ELF-1 (cell line): ENCODE measurements at places on chromosomes 5 and 9.

GRCh38 chr5:113061846-113062780, 85.5 kb downstream of the DCP2 start:
- no peak for DNase-seq

DNA sequence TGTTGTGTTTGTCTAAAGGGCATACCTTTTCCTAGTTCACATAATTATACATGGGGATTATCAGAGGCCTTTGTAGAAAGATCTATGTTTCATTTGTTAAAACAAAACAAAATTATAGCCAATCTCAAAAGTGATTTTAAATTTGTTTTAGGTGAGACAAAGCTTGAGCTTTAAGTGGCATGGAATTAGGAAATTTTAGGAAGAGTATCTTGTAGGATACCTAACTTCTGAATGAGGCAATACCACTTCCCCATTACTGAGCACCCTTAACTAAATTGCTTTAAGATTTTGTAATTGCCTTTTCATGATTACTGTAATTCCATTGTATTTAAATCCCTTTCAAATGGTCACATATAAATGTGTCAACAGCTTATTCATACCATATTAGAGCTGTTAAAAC, 775.6 kb downstream of the NR2F1-AS1 start:
- DNase-seq: no peak

DNA sequence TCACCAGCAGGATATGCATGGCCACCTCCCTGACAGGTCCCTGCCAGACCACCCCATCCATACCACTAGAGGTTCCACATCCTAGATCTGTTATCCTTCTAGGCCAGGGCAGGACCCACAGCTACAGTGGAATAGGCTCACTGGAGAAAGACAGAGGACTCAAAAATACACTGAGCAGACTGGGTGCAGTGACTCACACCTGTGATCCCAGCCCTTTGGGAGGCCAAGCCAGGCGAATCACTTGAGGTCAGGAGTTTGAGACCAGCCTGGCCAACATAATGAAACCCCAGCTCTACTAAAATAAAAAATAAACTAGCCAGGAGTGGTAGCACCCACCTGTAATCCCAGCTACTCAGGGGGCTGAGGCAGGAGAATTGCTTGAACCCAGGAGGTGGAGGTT, 56.5 kb upstream of the TESK1 start:
- no peak for DNase-seq

- DNase-seq: no peak
Observed at GRCh38 chr5:159547466-159548195, 217.3 kb upstream of the IL12B start.

GRCh38 chr9:89432986-89433530, 64.9 kb downstream of the SEMA4D start:
- DNase-seq: no peak

GRCh38 chr9:91039125-91039834, 237.7 kb downstream of the SYK start:
- no peak for DNase-seq

DNA sequence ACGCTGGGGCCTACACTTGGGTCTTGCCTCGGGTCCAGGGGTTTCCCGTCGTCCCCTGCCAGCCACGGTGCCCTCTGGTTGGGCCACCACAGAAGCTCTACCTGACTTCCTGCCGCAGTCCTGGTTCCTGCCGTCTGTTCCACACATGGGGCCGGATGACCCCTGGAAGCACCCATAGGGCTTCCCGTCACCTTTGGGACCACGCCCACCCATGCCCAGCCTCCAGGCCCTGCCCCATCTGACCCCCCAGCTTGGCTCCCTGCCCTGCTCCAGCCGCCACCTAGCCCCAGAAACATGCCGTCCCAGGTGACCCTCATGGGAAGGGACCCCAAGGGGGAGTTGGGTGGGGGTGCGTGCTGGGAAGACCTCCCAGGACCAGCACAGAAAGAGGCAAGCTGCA, 13.7 kb downstream of the MRPL36 start:
- DNase-seq: no peak

- DNase-seq: no peak
Observed at GRCh38 chr9:71743217-71743705, 25.1 kb downstream of the CEMIP2 start.

DNA sequence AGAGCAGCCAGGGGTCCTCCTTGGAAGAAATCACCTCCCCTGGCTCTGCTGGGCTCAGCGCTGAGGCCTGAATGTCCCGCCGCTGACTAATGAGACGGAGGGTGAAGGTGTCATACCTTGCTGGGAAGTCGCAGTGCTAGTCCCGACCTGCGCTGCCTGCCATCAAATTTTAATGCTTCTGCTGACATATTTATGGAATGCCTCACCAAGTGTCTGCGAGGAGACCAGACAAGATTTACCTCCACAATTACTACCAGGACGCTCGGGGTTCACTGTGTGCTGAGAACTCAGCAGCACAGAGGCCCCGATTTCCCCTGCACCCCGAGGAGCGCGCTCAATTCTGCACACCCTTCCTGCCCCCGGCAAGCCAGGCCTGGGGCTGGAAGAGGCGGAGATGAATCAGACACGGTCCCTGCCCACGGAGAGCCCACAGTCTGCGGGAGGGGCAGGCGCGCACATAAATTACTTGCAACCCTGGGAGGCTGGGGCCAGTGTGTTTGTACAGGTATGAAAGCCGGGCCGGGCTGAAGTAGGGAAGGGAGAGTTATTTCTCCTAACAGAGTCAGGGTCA, 175.2 kb downstream of the PAX5 start:
- peak; percentile 37 for DNase-seq

GRCh38 chr5:172837640-172838039, 3.6 kb downstream of the ERGIC1 start:
- no peak for DNase-seq

- DNase-seq: no peak
Observed at GRCh38 chr9:117703537-117703936, 666 bp upstream of the TLR4 start.

DNA sequence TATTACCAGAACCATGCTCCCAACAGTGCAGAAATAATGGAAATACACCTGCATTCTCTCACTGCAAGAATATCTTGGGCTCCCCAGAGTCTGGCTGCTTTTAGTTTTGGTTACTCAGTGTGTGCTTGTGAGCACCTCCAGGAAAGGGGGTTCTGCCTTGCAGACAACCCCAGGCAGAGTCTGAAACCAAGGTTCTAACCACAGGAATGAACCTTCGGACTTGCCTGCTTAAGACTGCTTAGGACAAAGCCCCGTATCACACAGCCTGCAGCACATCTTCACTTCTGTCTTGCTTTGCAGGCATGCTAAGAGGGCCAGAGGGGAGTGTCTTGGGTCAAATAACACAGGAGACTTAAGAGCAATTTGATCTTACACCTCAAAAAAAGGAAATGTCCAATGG, 94.8 kb upstream of the SPATA31C2 start:
- DNase-seq: no peak

- peak; percentile 43 for DNase-seq
Observed at GRCh38 chr5:142982821-142983200, 212.6 kb downstream of the ARHGAP26 start.

GRCh38 chr9:35258660-35259474, 97.1 kb downstream of the UNC13B start:
- peak; percentile 54 for DNase-seq

DNA sequence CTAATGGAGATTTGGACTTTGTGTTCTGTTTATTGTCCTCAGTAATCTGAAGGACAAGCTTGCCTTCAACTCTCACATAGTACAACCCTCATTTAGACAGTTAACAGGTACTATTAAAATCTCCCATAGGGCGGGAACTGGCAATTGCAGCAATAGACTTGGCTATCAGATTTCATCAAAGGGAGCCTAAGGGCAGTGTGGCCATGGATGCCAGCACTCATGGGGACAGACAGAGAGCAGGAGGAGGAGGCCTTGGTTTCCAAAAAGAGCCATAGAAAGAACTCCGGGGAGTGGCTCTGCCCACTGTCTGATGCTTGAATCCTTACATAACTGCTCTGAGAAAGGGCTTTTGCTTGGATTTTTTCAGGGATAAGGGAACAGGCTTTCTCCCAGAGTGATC, 6.8 kb downstream of the SLC36A1 start:
- peak; percentile 69 for DNase-seq

DNA sequence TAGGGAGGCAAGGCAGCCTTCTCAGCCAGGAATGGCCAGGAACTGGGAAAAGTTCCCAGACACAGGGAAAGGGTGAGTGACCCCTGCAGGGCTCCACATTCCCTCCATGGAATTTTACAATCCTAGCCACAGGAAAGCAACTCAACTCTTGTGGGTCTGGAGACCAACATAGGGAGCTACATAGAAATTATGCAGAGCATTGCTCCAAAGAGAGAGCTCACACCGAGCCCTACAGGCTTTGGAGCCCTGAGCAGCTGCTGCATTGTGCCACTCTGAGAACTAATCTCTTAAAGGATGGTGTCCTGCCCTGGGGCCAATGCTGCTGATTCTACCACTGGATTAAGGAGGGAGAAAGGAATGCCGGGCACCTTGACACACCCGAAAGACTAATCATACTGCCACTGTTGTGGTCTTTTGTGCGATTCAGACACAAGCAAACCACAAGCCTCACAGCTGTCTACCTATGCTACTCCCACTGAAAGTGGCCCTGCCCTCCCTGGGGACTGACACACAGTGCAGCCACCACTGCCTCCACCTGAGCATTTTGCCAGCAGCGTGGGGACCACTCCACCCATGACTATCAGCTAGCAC, 1089.8 kb upstream of the NUDT12 start:
- DNase-seq: peak; percentile 77

GRCh38 chr9:79667817-79668436, 96.2 kb downstream of the TLE4 start:
- DNase-seq: no peak

GRCh38 chr5:55096861-55097260, 5.6 kb upstream of the GZMA start:
- no peak for DNase-seq

- DNase-seq: no peak
Observed at GRCh38 chr9:108703429-108703828, 152.4 kb downstream of the ACTL7B start.

DNA sequence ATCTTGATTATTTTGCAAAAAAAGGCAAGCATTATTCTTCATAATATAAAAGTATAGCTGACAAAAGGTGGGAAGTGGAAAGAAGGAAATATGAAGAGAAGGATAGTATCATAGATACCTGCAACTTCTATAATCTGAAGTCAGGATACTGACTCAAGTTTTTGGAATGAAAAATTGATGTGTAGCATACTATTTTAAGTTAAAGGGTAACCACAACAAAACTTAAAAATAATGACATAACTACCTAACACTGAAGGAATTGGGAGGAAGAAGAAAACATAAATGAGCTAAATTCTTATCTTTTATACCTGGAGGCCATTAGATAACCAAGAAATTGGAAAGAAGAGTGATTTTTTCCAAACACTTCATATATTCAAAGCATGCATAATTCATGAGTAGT, 51.8 kb upstream of the TLE1 start:
- DNase-seq: no peak

- peak; percentile 79 for DNase-seq
Observed at GRCh38 chr5:122415030-122415800, 103.2 kb downstream of the SNCAIP start.

- no peak for DNase-seq
Observed at GRCh38 chr9:130942679-130943078, 3.6 kb upstream of the FIBCD1 start.

- DNase-seq: no peak
Observed at GRCh38 chr5:138953387-138954256, 78.5 kb upstream of the LRRTM2 start.

DNA sequence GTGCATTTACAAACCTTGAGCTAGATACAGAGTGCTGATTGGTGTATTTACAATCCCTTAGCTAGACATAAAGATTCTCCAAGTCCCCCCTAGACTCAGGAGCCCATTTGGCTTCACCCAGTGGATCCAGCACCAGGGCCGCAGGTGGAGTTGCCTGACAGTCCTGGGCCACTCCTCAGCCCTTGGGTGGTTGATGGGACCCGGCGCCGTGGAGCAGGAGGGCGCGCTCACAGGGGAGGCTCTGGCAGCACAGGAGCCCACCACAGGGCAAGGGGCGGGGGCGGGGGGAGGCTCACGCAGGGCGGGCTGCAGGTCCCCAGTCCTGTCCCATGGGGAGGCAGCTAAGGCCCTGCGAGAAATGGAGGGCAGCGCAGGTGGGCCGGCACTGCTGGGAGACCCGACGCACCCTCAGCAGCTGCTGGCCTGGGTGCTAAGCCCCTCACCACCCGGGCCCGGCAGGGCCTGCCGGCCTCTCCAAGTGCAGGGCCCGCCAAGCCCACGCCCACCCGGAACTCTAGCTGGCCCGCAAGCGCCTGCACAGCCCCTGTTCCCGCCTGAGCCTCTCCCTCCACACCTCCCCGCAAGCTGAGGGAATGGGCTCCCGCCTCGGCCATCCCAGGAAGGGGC, 613.5 kb downstream of the TLE4 start:
- DNase-seq: no peak

- no peak for DNase-seq
Observed at GRCh38 chr9:81636255-81636599, 53.1 kb downstream of the TLE1 start.

GRCh38 chr9:88076286-88077070, 61.8 kb downstream of the SPATA31C2 start:
- DNase-seq: peak; percentile 85

- DNase-seq: no peak
Observed at GRCh38 chr5:43638546-43638945, 35.6 kb downstream of the NNT start.
